ENCODE measurements at places on chromosomes 4 and X.

DNA sequence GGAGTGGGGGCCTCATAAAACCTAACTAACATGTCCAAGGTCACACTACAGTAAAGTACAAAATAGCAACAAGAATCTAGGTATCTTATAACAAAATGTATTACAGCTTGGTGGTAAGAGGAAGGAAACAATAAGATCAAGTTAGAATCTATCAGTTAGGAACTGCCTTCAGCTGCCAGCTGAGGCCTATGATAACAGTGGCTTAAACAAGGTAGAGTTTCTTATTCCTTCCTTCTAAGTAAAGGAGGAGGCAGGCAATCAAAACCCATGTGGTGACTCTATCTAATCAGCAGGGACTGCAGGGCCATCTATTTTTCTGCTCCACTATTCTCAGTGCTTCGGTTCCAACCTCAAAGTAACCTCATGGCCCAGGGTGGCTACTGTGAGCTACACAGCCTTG lies 10.9 kb downstream of the SH3D19 start:
- DNase-seq, result no peak

GRCh38 chr4:159101988-159102621 lies 774 bp upstream of the RAPGEF2 start:
- no peak for DNase-seq

GRCh38 chrX:112636951-112637581 lies 42.7 kb downstream of the LHFPL1 start:
- DNase-seq, result no peak

DNA sequence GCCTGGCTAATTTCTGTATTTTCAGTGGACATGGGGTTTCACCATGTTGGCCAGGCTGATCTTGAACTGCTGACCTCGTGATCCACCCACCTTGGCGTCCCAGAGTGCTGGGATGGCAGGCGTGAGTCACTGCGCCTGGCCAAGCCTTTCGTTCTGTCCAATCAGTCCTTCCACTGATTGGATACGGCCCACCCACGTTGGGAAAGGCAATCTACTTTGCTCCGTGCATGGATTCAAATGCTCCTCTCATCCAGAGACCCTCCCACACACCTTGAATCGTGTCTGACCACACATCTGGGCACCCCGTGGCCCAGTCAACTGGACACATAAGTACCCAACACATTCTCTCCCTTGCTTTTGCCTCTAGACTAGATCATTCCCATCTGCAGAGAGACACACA lies 74.9 kb downstream of the CRLF2 start:
- DNase-seq, result no peak

Measured in NCI-H2107 (cell line).